Hematopoietic multipotent progenitor cell treated with erythropoietin and hydrocortisone succinate and interleukin-3 and kit ligand, for 15 days (in vitro differentiated cells): ENCODE measurements at places on chromosomes 11 and 22.

GRCh38 chr22:27447289-27447688, 354.3 kb downstream of the MN1 start:
- DNase-seq: no peak

DNA sequence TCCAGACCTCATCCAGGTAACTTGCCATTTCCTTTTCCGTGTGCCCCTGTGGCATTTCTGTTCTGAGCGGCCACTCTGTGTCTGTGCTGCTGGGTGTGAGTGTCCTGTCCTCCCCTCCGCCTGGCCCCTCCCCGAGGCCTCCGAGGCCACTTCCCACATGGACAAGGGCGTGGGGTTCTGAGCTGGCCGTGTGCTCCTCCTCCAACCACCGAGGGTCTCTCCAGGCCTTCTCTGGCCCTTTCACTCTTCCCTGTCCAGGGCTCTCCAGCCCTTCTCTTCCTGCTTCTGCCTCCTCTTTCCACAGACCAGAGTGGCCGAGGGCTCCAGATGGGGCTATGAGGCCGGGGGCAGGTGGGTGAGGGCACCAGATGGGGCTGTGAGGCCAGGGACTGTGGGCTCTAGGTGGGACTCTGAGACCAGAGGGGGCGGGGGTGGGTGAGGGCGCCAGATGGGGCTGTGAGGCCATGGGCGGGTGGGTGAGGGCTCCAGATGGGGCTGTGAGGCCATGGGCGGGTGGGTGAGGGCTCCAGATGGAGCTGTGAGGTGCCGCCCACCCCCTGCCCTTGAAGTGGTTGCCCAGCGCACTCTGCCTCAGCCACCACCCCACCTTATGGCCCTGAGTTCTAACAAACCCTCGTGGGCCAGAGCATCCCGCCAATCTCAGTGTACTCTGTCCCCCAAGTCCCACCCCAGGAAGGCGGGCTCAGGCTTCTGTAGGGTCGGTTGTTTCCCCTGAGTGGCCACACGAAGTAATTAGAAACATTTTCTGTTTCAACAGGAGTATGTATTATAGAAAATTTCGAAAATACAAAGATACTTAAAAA, 24.1 kb downstream of the PTDSS2 start:
- no peak for DNase-seq

DNA sequence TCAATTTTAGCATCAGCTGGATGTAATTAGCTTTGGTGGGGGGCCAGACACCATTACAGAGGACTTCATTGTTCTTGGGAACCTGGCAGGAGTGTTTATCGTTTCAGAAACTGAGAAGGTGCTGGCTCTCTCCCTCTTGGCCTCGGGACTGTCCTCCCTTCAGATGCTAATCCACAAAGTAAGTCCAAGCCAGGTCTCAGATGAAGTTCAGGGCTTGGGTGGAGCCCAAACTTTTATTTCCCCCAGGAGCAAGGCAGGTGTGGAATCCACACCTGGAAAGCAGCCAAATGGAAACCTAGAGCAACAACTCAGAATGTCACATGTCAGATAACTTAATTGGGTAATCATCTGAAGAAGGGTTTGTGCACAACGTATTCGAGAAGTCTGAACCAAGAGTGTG, 119.2 kb downstream of the ME3 start:
- no peak for DNase-seq

GRCh38 chr11:117214404-117215110, 15.4 kb downstream of the TAGLN start:
- DNase-seq: no peak

DNA sequence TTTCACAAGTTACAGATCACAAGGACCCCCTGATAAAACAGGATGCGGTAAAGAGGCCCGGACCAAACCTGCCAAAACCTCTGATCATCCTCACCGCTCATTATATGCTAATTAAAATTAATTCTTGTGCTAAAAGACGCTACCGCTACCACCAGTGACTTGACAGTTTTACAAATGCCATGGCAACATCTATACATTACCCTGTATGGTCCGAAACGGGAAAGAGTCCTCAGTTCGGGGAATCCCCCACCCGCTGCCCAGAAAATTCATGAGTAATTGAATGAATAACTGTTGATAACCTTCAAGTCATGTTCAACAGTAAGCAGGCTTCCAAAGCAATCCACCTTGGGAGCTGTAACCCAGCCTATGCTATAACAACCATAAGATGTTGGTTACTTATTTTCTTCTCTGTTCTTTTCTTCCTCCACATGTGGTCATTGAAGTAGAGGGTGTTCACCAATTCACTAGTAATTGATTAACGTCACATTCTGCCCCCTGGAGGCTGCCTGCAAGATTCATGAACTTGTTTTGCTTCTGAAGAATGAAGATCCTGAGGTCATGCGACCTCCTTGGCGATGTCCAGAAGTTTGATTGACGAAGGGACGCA, 20.6 kb downstream of the APOBEC3H start:
- DNase-seq: peak; percentile 68

- DNase-seq: no peak
Measured at GRCh38 chr11:74463216-74463615, 4.1 kb downstream of the KCNE3 start.

DNA sequence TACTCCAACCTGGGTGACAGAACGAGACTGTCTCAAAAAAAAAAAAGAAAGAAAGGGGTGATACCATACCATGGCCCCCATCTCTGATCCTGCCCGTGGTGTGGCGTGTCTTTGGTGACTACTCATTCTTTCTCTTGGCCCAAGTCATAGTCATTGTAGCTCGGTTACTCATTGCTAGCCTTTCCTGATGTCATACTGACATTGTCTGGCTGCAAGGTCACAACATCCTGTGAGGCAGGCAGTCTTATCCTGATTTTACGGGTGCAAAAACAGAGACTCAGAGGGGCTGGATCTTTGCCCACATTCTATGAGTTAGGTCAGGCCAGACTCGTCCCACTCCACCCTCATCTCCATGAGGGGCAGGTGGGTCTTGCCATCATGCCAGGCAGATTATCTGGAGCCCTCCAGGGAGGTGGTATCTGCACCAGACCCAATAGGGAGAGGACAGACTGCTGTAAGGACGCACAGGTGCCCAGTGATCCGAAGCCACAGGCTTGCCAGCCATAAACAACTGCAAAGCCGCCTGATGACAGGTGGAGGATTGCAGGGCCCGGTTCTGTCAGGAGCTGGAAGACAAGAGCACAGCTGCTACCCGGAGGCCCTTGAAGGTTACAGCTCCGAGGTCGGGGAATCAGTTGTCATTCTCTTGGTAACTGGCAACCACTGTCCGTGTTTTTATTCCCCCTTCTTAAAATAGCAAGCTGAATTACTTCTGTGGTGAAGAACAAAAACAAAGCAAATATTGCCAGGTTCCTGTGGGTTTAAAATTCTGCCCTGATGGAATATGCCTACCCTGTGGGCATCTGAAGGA, 13.8 kb downstream of the TOM1 start:
- peak; percentile 17 for DNase-seq

DNA sequence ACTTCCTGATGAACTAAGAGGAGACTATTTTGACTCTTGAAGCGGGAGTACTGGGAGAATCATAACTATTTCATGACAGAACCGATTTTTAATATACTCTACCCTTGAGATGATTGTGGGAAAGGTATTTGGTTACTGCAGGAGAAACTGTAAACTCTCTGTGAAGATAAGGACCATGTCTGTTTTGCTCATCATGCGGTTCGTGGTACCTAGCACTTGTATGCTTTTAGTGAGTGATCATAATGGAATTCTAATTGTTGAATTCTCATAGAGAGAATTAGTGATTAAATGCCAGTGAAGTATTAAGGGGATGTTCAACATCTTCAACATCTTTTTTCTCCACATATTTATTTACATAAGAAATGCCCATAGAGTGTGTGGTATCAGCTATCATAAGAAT, 11.4 kb downstream of the AASDHPPT start:
- DNase-seq: no peak

DNA sequence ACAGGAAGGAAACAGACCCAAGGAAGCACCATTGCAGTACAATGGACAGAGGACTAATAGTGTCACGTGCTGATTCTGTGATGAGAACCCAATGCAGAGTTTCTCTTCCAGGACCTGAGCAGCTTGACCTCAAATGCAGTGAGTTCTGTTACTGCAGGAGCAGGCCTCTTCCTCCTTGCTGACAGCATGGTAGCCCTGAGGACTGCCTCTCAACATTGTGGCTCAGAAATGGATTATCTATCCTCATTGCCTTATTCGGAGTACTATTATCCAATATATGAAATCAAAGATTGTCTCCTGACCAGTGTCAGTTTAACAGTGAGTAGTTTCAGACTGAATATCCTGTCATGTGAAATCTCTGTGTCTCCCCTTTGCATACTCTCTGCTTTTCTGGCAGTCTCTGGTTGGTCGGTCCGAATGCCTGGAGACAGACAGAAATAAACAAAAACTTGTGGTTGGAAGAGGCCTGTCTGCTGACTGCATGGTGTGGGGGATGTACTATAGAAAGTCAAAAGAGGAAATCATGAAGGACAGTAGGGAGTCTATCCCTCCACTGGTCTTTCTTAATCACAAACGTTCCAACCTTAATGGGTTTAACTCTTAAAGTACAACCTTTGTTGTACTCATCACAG, 6.9 kb upstream of the MS4A14 start:
- DNase-seq: no peak

GRCh38 chr11:120442031-120442430, 69.5 kb upstream of the GRIK4 start:
- no peak for DNase-seq

DNA sequence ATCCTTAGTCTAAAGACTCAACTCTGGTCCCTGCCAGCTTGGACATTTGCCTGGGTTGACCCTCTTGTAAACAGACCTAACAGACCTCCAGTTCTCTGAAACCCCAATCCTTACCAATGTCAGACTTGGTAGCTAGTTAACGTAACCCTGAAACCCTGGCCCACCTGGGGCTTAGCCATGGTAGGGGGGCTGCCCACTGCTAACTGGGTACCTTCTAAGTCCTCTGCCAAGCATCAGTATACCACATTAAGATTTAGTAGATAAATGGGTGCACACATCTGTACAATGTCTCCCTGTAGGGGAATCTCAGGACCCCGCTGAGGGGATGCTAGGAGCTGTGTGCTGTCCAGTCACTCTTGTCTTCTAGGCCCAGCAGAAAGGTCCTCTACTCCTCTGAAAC, 29.9 kb upstream of the TH start:
- no peak for DNase-seq

GRCh38 chr22:41551877-41552582, 7.8 kb upstream of the POLR3H start:
- no peak for DNase-seq

GRCh38 chr11:34449013-34449412, 10.3 kb downstream of the CAT start:
- no peak for DNase-seq

DNA sequence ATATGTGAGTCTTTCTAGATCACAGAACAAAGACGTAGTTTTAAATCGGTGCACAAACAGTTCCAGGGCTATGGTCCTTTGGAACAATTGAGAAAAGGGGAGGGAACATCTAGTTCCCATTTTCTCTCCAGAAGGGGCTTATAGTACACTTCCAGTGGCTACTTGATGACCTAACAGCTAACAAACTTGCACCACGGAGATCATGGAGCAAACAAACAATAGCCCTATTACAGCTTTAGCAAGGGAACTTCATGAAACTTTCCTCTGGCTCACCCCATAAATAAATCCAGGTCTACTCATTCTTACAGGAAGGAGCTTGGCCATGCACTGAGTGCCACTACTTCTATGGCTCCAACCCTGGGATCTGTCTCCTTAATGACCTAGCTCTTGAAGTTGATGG, 8.3 kb upstream of the FOLR2 start:
- DNase-seq: no peak

DNA sequence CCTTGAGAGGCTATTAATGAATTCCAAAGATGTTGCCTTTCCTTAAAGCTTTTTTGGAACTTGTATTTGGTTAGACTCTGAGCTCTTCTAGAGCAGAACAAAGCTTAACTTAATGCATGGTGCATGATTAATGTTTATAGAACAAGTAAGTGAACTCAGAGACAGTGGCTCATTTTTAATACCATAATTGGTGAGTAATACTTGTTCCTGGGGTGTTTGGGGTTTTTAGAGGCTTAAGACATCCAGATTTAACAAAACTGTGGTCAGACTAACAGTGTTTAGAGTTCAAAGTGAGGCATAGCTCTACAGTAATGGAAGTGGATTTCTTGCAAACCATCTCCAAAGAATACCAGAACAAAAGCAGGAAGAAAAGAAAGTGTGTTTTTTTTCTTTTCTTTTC, 73.7 kb upstream of the CTSC start:
- DNase-seq: no peak

DNA sequence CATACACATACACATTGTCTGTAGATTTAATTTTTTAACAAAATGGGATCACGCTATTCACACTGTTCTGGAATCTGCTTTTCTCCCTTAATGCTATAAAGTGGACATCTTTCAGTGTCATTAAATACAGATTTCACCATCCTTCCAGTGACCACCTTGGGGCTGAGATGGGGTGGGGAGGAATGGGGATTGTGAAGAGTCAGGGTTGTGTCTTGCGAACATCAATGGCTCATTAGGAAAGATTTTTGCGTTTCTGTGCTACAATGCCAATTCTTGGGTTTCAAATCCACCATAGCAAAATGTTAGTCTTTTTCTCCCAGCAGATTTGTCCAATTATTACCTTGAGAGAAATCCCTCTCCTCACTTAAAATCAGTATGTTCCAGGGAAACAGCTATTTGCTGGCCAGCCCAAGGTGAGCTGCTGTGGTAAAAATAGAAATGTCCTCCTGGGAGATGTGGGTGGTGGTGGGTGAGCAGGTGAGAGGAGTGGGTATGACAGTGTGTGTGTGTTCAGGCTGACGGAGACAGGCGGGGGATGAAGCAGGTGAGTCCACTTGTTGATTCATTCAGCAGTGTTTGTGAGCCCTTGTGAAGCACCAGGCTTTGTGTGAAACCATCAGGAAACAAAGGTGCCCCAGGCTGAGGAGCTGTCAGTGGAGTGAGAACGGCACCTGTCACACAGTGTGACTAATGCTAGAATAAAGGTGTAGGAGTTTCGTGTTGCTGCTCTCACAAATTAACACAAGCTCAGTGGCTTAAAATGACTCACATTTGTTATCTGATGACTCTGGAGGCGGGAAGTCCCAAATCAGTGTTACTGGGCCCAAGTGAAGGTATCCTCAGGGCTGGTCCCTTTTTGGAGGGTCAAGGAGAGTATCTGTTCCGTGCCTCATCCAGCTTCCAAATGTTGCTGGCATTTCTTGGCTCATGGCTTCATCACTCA, 1.7 kb upstream of the CBX6 start:
- no peak for DNase-seq

DNA sequence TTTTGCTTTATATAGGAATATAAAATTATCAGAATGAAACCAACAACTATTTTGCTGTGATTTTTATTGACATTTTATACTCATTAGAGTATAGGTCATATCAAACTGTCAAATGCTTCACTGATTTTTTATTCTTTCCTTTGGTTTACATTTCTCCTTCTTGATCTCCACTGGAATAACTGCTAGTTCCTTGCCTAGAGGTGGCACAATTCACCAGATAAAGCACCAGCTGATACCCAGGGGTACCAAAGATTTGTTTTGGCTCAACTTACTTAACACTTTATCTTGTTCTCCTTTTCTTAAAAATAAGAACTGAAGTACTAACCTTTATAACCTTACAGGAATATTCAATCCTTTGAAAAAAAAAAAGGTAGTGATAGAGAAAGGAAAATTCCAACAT, 725.1 kb upstream of the CHORDC1 start:
- no peak for DNase-seq
